ENCODE measurements at places on chromosomes 6 and 20.

- no peak for DNase-seq
These were observed 200.9 kb downstream of the DLL1 start for GRCh38 chr6:170089963-170090362.

DNA sequence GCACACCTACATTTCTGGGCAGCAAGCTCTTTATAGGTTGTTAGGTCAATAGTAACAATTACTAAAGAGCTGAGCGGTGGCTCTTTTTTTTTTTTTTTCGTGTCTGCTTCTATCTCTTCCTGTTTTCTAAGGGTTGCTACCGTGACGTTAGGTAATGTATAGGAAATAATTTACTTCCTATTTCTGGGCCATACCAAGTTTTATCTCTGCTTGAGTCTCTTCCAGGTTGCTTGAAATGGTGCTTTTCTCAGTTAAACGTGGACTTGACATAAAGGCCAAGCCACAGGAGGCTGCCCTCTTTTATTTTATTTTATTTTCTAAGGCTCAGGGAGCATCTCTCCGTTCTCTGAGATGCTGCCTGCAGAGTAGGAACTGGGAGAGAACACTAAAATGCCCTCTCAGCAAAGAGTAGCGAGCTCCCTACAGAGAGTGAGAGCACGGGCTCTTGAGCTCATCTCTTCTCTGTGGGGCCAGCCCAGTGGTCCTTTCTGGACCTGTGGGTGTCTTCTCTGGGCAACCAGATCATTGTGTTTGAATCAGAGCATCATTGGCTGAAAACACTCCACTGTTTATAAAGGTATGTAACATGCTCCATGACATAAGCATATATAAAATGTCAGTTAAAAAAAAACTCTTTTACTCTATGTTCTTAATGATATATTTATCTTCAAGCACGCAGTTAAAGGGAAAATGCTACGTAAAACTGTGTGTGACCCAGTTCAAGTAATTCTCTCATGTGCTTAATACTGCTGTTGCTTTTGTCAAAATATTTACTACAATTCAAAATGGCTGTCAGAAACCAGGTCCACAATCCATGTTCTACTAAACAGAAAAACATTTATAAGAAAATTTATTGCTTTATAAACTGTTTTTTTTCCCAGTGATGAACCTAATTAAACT is at the start of gene ZNF831:
Gene ZNF831 (plus strand): TSS at position 191 of the 900 bp plus-strand sequence. CDS start 27,199 bp downstream, outside the sequence.
- no peak for DNase-seq

GRCh38 chr6:95784869-95785268 is 207.5 kb downstream of the MANEA start:
- DNase-seq = no peak

DNA sequence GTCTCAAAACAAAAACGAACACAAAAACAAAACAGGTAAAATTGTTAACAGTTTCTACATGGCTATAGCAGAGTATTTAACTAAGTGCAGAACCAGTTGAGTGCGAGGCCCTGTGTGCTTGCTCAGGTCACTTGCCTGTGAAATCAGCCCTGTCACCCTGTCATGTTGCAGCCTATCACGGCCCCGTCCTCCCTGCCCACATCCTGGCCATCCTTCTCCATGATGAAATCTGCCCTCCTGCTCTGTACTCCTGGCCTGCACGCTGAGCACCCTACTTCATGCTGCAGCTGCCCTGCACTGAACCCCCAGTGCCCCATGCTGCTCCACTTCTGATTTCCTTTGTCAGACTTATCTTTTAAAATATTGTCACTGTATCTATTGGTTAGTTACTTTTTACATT is 62.4 kb downstream of the DTD1 start:
- no peak for DNase-seq

DNA sequence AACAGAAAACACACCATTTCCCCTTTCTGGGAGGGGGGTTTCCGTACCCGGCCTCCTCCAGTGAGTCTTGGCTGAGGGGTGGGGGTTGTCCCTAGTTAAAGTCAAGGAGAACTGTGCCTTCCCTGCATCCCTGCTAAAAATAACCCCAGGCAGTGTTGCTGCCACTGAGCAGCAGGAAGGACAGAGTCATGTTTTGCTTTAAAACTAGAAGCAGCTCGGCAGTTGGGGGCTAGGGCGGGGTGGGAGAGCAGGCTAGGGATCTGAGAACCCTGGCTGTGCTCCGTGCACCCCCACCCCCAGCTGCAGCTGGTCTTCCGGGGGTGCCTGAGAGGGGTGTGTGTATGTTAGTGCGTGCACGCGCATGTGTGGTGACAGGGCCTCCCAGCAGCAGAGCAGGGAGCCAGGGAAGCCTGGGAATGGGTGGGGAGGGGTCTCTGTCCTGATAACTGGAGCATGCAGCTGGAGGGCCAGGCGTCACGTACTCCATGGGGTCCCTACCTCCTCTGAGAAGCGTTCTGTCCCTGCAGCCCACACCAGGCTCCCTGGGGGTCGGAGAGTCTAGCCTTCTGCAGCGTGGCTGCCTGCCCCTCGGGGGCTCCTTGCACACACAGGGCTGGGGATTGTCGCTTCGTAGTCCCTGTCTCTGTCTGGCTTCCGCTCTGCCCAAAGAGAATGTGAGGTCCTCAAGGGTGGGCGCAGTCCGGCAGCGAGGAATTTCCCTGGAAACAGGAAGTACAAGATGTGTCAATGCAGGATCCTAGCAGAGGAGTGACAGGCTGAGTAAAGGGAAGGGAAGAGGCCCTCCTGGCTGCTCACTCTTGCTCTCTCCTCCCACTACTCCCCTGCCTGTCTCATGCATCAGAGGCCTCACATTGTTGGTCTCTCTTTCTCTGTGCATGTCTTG is 16.8 kb upstream of the ARMC12 start:
- peak; percentile 64 for DNase-seq

- no peak for DNase-seq
These were observed 109.6 kb upstream of the TRAF3IP2 start for GRCh38 chr6:111715321-111715720.

GRCh38 chr6:21739838-21740237 is 146.3 kb downstream of the SOX4 start:
- no peak for DNase-seq

Data from left lung (tissue), 14 donors.